Activated CD4-positive, CD25-positive, alpha-beta regulatory T cell treated with anti-CD3 and anti-CD28 coated beads, Interleukin-2, amount 50 U/mL, for 72 hours (primary cell): ENCODE measurements at places on chromosomes 3 and 15.

- no peak for DNase-seq
Observed at GRCh38 chr3:83500422-83500821, 1458.4 kb upstream of the CADM2 start.

DNA sequence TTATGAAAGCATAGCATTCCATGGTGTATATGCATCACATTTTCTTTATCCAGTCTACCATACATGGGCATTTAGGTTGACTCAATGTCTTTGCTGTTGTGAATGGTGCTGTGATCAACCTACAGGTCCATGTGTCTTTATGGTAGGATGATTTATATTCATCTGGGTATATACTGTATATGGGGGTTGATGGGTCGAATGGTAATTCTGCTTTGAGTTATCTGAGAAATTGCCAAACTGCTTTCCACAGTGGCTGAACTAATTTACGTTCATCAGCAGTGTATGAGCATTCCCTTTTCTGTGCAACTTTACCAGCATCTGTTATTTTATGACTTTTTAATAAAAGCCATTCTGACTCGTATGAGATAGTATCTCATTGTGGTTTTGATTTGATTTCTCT is 662.4 kb upstream of the BCHE start:
- DNase-seq: no peak

- no peak for DNase-seq
Observed at GRCh38 chr3:21665444-21666100, 85.4 kb downstream of the ZNF385D start.

GRCh38 chr3:58994746-58995330 is 55.0 kb downstream of the CFAP20DC start:
- no peak for DNase-seq

- DNase-seq: no peak
Observed at GRCh38 chr3:19093084-19093483, 55.2 kb upstream of the KCNH8 start.

GRCh38 chr15:98390946-98391530 is 257.3 kb upstream of the IGF1R start:
- no peak for DNase-seq

DNA sequence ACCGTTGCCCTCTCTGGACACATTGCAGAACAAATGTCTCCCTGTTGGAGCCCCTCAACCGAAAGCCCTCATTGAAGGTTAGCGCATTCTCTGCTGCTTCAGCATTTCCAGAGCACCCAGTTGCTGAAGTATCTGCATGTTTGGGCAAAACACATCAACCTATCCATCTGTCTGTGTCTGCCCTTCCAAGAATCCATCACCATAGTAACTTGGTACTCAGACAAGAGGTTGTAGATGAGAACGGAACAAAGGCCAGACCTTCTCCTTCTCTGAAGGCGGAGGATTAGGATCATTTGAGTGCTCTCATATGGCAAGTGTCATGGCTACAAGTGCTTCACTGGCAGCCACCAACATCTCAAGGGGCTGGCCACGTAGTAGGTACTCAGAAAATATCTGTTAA is 23.1 kb upstream of the RHO start:
- DNase-seq: no peak

GRCh38 chr15:65420975-65421359 is 1.8 kb downstream of the IGDCC4 start:
- DNase-seq: no peak

GRCh38 chr3:13542142-13542541 is 6.8 kb upstream of the FBLN2 start:
- no peak for DNase-seq

DNA sequence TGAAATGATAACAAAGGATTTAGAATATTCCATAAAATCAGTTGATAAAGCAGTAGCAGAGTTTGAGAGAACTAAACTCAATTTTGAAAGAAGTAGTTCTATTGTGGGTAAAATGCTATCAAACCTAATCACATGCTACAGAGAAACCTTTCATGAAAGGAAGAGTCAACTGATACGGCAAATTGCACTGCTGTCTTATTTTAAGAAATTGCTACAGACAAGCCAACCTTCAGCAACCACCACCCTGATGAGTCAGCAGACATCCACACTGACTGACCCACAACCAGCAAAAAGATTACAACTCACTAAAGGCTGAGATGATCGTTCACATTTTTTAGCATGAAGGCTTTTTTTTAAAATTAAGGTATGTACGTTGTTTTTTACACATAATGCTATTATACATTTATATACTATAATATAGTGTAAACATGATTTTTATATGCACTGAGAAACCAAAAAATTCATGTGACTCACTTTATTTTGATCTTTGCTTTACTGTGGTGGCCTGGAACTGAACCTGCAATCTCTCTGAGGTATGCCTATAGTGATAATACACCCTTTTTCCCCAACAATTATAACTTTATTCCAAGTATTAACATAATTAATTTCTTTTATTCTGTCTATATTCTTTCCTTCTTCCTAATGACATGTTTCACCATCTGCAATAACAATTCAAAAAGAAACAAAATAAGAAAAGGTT is 109.9 kb downstream of the TBC1D5 start:
- DNase-seq: no peak

GRCh38 chr3:87498358-87499080 is 222.1 kb upstream of the POU1F1 start:
- DNase-seq: no peak

- DNase-seq: no peak
Observed at GRCh38 chr3:52443791-52444687, 864 bp downstream of the SEMA3G start.

DNA sequence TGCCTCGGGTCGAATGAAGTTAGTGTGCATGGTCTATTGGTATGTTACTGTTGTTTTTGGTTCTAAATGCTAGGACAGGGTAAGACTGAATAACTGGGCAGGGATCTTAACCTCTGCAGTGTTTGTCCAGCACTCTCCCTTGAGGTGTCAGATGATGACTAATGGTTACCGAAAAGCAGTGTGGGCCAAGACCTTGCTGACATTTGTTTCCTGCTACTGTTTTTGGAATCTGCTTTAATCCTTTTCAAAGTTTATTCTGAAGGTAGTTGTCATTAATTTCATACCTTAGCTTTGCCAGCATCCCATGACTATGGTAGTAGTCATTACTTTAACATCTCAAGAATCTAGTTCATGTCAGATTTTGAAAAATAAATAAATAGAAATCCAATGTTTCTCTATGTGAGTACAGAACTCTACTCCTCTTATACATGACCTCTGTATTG is 117.0 kb downstream of the P3H2 start:
- no peak for DNase-seq

DNA sequence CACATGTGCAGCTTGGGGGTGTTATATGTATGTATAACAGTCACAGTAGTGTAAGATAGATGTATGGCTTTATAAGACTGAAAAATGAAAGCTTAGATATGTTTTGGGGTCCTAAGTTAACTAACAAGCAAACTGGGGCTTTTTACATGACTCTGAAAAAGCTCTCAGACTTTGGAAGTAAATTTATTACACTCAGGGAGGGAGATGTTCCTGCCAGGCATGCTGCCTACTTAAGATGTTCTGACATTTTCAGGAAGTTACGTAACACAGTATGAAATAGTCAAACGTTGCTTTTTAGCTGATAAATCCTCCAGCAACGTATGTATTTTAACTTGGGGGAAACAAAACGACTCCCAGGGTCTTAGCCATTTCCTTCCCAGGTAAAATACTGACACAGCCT is 1.7 kb upstream of the IFT57 start:
- no peak for DNase-seq
